ENCODE measurements at places on chromosomes 12 and 14.

- DNase-seq, result no peak
These were observed 58.0 kb downstream of the SINHCAF start for GRCh38 chr12:31267966-31268365.

DNA sequence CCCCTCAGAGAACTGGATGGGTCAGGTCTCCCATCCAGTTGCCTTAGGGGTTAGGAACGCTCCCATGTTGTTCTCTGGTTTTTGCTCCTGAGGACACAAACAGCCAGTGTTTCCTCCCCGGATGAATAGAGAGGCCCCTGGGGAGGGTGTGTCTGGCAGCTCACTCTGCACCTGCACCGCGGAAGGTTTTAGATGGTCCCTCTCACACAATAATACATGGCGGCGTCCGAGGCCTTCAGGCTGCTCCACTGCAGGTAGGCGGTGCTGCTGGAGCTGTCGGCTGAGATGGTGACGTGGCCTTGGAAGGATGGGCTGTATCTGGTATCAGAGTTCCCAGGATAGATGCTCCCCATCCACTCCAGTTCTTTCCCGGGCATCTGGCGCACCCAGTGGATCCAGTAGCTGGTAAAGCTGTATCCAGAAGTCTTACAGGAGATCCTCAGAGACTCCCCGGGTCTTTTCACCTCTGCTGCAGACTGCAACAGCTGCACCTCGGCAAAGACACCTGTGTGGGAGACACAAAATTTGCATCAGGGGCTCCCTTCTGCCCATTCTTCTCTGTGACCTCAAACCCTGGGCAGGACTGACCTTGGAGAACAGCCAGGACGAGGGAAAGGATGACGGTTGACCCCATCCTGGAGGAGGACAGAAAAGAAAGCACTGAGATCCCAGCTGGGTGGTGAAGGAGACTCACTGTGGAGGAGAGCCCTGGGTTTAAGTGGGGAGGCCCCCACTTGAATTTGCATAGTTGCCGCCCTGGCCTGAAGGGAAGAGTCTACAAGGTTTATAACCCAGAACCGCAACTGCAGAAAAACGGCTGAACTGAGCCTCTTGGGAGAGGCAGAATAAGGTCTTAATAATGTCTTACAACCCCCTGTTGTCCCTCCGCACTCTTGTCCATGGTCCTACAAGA is 1324.8 kb downstream of the TMEM121 start:
- no peak for DNase-seq

DNA sequence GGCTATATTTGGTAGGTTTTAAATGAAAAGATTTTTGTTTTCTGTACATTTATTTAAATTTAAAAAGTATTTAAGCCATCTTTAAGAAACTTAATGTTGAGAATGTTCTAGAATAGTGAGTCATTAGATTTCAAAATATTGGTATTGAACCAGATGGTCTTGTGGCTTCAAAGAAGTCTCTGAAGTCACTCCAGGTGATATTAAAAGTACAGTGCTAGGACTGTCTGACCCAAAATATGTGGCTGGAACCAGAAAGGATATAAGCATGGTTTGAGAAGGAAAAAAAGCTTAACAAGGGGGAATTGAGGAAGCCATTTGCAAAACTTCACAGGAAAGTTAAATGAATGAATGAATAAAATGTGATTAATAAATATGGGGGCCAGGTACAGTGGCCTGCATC is 28.7 kb upstream of the MDM2 start:
- DNase-seq, result no peak

DNA sequence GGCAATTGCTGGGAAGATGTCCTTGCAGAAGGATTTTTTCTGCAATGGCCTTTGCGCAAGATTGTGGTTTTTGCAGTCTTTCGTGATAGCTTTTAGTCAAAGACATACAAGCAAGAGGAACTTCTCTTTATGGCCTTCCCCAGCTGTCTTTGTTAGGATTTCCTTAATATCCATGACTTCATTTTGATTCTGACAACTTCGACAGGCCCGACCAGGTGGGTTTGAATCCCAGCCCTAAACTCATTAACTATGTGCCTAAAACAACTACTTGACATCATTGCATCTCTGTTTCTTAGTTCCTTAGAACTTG is 13.3 kb upstream of the VRK1 start:
- DNase-seq, result no peak

- DNase-seq, result no peak
These were observed 454.1 kb upstream of the MDGA2 start for GRCh38 chr14:48129472-48129871.

- no peak for DNase-seq
These were observed 11.5 kb downstream of the OAS2 start for GRCh38 chr12:112989806-112990205.

DNA sequence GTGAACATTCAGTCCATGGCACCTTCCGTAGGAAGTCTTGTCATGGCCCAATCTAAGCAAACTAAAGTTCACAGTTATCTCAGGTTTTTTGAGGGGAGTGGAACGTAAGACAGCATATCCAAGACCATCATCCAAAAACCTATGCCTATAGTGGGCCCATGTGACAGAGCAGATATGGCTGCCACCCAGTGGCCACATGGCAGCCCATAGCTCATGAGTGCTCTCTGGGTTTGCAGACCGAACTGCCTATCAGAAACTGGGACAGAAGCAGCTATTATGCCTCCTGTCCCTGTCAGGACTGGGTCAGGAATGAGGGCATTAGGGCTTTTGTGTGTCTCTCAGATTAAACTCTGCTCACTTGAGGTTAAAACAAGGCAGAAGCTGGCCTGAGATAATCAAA is 503.7 kb downstream of the NRXN3 start:
- DNase-seq, result no peak
